ENCODE measurements at places on chromosomes 1 and 21.

DNA sequence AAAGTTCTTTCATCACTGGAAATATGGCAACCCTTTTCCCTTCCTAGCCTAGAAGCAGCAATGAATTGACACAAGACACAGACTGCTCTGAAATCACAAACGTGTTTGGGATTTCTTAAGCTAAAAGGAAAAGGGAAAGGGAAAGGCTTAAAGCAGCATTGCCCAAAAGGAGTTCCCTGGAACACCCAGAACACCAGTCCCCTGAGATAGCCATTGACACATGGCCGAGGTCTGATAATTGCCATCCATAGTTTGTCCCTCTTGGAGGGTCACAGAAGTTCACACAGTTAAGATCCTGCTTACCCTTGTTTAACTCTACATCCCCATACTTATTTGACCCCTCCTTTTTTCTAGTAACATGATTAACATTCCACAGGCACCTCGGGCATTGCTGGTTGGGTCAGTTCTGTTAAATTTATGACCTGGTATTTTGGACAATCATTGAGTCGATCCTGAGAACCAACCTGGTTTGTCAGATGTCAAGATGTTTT lies 72.9 kb downstream of the ZNF281 start:
- no peak for DNase-seq

DNA sequence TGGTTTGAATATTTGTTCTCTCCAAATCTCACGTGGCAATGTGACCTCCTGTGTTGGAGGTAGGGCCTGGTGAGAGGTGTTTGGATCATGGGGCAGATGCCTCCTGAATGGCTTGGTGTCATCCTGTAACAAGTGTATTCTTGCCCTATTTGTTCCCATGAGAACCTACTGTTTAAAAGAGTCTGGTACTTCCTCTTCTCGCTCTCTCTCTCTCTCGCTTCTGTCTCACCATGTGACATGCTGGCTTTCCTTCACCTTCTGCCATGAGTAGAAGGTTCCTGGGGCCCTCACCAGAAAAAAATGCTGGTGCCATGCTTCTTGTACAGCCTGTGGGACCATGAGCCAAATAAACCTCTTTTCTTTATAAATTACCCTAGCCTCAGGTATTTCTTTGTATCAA lies 8.4 kb upstream of the PAXBP1 start:
- no peak for DNase-seq

GRCh38 chr1:97906567-97907241 lies 14.1 kb downstream of the DPYD start:
- DNase-seq, result no peak

DNA sequence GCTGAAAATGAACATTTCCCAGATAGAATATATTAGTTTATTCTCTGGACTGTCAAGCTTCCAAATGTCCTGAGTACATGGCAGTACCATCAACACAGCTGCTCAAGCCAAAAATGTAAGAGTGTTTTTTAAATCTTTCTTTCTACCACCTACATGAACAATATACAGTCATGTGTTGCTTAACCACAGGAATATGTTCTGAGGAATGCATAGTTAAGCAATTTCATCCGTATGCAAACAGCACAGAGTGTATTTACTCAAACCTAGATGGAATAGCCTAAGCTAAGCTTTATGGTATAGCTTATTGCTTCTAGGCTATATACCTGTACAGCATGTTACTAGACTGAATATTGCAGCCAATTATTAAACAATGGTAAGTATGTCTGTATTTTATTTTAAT lies 561.9 kb upstream of the ADGRL4 start:
- no peak for DNase-seq

- no peak for DNase-seq
Observed at GRCh38 chr21:42534421-42535378, 21.0 kb downstream of the SLC37A1 start.

GRCh38 chr1:222229672-222230312 lies 318.1 kb downstream of the HHIPL2 start:
- no peak for DNase-seq

DNA sequence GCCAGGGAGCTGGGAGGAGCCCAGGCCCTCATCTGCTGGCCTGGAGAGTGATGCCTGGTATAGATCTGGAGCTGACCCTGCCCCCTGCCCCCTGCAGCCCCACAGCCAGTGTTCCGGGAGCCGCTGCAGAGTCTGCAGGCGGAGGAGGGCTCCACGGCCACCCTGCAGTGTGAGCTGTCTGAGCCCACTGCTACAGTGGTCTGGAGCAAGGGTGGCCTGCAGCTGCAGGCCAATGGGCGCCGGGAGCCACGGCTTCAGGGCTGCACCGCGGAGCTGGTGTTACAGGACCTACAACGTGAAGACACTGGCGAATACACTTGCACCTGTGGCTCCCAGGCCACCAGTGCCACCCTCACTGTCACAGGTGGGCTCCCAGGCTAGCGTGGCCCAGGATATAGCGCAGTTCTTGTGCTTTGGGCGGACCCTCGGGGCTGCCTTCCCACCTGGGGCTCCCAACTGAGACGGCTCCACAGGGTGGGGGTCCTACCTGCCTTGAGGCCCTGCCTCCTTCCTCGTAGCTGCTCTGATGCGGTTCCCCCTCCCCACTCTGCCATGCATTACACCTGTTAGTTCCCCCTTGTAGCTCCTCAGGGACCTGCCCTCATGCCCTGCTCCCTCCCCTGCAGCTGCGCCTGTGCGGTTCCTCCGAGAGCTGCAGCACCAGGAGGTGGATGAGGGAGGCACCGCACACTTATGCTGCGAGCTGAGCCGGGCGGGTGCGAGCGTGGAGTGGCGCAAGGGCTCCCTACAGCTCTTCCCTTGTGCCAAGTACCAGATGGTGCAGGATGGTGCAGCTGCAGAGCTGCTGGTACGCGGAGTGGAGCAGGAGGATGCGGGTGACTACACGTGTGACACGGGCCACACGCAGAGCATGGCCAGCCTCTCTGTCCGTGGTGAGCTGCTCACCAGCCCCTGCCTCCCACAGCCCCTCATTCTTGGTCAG lies 98.7 kb downstream of the OBSCN start:
- DNase-seq, result no peak

All from esophagus muscularis mucosa (tissue), 4 donors.